Airway epithelial cell (primary cell): ENCODE measurements at places on chromosomes 2 and 18. TPM values are rescaled to one million over a fixed set of nuclear protein-coding genes. Genes with fewer than 3 reads are reported as not detected.

The BMP10 gene
- not detected in 2 replicates for total RNA-seq

The SERPINB11 gene
- total RNA-seq, result 0.05 and 0.35 TPM in 2 replicates

The TANC1 gene
- total RNA-seq, result 34.1 and 43.0 TPM in 2 replicates

The KLF7 gene
- 19.9 and 35.5 TPM in 2 replicates for total RNA-seq

The CRYGC gene
- total RNA-seq, result not detected in 2 replicates

The LRRC30 gene
- not detected in 2 replicates for total RNA-seq

The OSR1 gene
- total RNA-seq, result 2.7 and 4.0 TPM in 2 replicates

The MC4R gene
- not detected in 2 replicates for total RNA-seq

The CCBE1 gene
- total RNA-seq, result 0.85 and 3.0 TPM in 2 replicates

The EML6 gene
- total RNA-seq, result 0.42 and 1.8 TPM in 2 replicates

The RNF149 gene
- 53.5 and 55.7 TPM in 2 replicates for total RNA-seq
